DMS79 treated with DMSO at 0.1 percent for 48 hours (cell line): ENCODE measurements at places on chromosomes 1 and 21.

DNA sequence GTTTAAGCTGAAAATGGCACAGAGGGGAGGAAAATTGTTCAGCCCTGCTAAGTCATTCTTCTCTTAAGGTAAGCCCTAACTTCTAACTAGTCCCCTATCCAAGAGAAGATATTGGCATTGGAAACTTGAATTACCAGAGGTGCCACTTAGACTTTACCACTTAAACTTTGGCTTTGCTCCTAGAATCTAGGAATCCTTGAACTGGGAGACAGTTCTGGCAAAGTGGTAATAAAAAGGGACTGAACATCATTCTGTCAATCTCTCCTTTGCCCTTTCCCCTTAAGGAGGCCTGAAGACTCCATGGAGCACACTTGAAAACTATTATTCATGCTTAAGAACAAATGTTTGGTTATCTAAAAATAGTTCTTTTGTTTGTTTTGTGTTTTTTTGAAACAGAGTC is 8.4 kb downstream of the ATP1A4 start:
- DNase-seq, result peak; percentile 99

GRCh38 chr1:83531521-83532309 is 467.2 kb downstream of the TTLL7 start:
- no peak for DNase-seq

GRCh38 chr1:29332204-29332603 is 95.9 kb downstream of the PTPRU start:
- DNase-seq, result no peak

DNA sequence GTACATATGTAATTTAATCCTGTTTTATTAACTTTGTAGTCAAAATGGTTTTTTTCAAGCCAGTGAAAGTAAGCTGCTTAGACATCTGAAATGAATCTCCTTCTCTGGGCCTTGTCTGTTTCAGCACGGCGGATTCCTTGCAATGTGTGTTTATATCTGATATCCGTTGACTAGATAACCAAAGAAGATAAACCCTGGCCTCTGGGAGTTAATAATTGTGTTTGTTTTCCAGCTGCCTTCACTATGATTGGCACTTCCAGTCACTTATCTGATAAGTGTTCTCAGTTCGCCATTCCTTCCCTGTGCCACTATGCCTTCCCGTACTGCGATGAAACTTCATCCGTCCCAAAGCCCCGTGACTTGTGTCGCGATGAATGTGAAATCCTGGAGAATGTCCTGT is 63.5 kb upstream of the UBE2U start:
- no peak for DNase-seq

DNA sequence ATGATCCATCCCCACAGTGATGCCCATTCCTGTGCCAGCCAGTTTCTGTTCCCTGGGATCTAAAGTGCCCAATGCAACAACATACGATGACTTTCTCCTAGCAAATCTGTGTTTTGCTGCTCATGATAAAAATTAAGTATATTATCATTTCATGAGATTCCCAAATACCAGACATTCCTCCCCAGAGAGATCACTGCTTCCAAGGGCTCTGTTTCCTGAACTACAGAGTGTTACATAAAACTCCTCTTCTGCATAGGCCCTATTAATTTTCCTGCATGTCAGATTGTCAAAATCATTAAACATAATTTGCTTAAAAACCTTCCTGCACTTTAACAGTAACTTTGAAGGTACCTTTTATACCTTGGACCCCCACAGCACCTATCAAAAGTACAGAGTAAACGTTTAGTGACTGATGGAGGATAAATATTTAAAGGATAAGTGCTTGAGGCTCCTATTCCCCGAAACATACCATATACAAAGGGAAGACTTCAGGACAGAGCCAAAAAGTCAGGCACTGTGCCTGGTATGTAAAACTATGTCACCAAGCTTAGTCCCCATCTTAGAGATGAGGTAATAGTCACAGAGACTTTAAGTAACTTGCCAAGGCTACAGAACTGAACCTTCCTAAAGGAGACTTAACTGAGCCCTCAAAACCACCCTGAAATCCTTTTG is 50.2 kb downstream of the SLC25A24 start:
- no peak for DNase-seq
